ENCODE measurements at places on chromosomes 11 and 22.

GRCh38 chr22:33735978-33736377 lies 184.3 kb downstream of the LARGE1 start:
- DNase-seq = no peak

DNA sequence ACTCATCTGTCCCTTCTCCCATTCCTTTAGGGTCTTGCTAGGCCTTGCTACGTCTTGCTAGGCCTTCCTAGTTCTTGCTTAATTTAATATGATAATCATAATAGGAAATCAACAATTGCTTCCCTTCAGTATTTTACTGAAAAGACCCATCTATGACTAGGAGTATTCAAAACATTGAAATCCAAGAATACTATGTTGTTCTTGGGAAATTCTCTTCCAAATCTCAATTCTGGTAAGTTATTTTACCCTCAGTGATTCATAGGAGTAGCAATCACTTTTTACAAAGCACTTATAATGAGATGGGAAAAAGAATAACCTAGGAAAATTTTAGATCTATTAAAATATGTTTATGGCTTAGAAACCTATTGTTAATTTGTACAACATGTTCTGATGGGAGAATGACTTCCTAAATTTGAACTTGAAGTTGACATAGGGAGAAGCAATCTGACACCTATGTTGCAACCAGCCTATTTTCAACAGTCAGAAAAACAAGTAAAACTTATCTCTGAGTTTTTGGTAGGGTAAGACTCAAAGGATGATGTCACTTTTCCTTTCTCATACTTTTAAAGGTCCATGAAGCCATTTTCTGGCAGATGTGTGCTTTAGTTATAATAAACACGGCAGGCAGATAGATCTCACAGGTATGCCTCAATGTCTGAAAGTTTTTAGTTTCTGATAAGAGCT lies 29.5 kb upstream of the HIPK3 start:
- DNase-seq = no peak

DNA sequence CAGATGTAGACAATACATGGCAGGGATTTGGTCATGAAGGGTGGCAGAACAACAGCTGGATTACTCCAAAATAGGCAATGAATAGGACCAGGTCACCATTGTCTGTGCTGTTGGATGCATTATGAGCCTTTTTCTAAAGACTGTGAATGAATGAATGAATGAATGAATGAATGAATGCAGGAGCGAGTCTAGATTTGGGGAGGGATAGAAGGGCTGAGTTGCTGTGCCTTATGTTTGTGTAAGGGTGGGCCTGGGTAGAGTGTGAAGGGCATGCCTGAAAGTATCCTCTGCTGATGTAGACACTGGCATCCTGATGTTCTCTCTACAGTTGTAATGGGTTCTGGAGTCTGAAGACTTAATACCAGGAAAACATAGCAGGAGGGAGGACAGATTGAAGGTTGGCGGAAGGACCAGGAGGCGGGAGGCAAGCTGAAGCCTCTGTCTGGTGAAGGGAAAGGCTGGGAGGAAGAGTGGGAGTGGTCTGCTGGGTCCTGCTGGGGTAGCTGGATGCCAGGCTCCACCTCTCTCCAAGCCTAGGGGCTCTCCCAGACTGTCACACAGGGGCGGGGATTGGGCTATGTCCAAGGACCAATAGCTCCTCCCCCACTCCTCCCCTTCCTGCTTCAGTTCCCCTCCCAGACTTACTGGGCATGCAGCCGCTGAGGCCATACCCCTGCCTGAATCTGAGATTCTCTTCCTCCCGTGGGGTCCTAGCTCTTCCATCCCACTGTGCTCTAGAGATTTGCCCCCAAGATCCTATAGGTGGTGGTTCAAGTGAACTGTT lies 4.8 kb downstream of the TRIM3 start:
- no peak for DNase-seq

GRCh38 chr11:45614196-45614828 lies 51.1 kb downstream of the CHST1 start:
- no peak for DNase-seq

GRCh38 chr11:1422481-1422880 lies 32.7 kb downstream of the BRSK2 start:
- DNase-seq = no peak

All from central memory CD8-positive, alpha-beta T cell (primary cell).